ENCODE measurements at places on chromosomes 7 and 10.

DNA sequence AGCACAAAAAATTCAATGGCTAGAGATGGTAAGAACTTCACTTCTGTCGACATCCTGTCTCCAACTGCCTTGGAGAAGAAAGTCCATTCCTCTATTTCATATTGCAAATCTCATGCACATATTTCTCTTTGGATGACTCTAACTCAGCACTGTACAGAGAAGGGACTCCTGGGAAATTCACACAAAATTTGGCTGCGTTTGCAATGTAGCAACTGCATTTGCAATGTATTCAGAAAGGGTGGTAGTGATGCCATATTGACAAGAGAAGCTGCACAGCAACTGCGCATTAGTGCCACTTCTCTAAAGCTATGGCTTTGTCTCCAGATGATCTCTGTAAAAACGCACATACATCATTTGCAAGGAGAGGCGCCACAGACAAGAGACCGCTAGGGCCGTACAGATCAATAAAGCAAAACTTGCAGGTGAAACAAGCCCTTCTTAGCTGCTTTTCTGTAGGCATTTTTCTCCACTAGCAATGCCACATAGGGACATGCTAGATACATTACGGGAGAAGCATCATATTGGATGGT is 389.5 kb downstream of the TCERG1L start:
- no peak for DNase-seq

GRCh38 chr7:129728875-129729467 is 117.5 kb downstream of the NRF1 start:
- no peak for DNase-seq

DNA sequence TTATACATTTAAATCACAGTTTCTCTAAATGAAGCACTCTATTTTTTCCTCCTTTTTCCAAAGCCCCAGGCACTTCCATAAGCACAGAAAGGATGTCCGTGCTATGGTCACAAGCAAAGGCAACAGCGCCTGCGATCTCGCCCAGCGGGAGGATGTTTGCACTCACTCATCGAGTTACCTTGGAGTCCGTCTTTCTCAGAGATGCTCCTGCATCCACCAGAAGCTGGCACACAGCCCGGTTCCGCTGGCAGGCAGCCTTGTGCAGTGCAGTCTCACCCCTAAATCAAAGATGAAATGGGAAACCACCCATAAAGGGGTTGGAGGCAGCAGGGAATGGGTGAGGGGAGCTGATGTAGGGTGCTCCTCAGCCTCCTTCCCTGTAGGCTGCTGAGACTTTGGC is 51.9 kb upstream of the PTN start:
- DNase-seq = no peak

DNA sequence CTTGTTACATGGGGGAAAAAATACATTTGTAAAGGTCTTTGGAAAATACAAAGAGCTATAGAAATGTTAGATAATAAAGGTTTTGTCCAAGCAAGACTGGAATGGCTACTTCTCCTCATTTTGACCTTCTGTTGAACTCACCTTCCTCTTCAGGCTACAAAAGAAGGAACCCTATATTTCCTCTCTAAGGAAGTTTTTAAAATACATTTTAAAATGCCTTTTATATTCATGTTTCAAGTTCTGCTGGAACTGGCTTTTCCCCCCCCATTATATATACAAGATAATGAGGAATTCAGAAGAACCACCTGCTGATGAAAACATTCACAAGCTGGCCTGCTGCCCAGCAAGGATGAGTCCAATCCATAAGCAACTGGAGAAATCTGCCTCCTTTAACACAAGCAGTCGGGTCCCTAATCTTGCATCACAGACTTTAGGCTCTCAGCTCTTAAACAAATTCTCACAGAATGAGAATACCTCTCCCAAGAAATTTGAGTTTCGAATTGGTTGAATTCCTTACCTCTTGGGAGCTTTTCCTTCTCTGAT is 44.6 kb downstream of the MTERF1 start:
- DNase-seq = no peak

DNA sequence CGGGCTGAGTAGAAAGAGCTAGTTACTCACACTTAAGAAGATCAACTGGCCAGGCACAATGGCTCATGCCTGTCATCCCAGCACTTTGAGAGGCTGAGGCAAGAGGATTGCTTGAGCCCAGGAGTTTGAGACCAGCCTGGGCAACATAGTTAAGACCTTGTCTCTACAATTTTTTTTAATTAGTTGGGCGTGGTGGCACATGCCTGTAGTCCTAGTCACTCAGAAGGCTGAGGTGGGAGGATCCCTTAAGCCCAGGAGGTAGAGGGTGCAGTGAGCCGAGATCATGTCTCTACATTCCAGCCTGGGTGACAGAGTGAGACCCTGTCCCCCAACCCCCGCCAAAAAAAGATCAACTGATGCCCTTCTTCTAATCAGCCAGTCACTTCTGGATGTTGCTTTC is 74.6 kb upstream of the ATP6V0A4 start:
- no peak for DNase-seq

GRCh38 chr7:140640727-140641523 is at the start of gene DENND2A:
Gene DENND2A, minus strand, starts transcription at chr7:140640813. Its CDS starts 38,416 bp downstream, at chr7:140602397.
- no peak for DNase-seq

DNA sequence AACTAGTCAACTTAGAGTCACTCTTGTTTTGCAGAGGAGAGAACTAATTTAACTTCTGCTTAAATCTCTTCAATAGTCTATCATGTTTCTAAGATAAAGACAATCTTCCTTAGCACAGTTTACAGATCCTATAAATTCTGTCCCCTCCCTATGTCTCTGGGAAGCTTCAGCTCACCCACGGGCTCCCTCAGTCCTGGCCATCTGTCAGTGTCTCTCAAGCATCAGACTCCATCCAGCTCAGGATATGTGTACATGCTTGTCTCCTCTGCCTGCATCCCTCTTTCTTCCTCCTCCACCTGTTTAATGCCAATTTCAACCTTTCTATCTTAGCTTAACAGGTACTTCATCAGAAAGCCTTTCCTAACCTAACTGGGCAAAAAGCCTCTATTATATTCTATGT is 177.1 kb upstream of the PTER start:
- DNase-seq = no peak

GRCh38 chr7:94056796-94057207 is 52.6 kb upstream of the BET1 start:
- DNase-seq = no peak

- DNase-seq = no peak
Observed at GRCh38 chr7:253581-254336, 36.2 kb upstream of the FOXL3 start.

DNA sequence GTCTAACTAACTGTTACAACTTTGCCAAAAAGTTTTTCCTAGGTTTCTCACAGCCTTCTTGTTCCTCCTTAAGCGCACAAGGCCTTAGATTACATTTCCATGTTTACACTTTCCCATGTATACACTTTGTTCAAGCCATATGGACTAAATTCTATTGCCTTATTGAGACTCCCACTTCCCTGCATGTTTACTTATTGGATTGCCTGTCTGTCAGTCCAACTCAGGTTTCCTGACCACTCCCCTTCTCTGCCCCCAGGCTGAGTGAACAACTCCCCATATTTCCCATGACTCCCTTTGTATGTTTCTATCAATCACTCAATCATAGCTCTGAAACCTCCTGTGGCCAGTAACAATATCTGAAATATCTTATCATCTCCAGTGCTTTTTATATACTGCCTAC is 43.0 kb downstream of the SLC25A40 start:
- no peak for DNase-seq

GRCh38 chr10:85548034-85548433 is 818.6 kb downstream of the GRID1 start:
- DNase-seq = peak; percentile 0

GRCh38 chr10:80581469-80581835 is 43.8 kb downstream of the SH2D4B start:
- no peak for DNase-seq

- DNase-seq = no peak
Observed at GRCh38 chr7:30915005-30915601, 3.5 kb downstream of the AQP1 start.

GRCh38 chr10:28970231-28970630 is 292.9 kb downstream of the BAMBI start:
- DNase-seq = no peak

DNA sequence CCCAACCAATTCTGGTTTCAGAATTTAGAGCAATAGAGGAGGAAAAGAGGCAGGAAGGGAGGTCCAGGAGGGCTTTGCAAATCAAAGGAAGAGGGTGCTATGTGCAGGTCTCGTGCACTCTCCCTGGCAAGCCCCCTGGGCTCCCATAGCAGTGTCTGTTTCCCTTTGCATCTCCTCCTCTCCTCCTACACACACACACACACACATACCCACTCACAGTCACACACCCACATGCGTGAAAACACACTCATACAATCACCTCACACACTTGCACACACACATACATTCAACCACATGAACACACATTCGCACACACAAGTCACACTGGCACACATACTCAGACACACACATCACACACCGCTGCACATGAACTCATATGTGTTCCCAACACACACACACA is 105.3 kb downstream of the OAT start:
- DNase-seq = no peak

DNA sequence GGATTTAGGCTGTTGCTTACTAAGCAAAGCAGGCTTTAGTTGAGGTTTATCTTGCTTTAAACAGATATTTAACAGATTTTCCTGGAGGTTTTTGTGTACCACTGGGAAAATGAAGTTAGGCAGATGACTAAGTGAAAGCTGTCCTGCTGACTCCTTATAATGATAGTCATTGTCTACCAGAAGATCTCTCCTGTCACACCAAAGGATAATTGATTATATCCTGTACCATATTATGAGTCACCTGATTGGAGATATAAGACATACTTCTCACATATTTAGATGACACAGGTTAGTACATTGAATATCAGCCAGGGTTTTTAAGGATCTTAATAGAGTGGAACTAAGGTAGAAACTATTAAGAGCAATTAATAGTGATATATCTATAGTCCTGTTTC is 68.4 kb downstream of the PTEN start:
- no peak for DNase-seq

GRCh38 chr7:130242198-130243014 is 24.3 kb upstream of the CPA2 start:
- peak; percentile 55 for DNase-seq

DNA sequence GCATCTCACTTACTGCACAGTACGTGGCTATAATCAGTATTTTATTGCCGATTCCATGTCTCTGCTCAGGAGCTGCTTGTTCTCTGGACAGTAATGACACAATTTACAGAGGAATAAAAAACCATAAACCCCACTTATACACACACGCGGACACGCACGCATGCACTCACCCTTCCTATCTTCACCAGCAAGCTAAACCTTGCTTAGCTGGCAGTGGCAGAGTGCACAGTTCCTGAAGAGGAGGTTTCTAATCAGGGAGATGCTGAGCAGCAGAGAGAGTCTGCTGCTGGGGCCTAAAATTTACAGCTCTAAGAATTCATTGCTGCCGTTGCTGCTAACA is 66.3 kb downstream of the SND1 start:
- DNase-seq = no peak

GRCh38 chr10:19815731-19816410 is 361 bp upstream of the PLXDC2 start:
- DNase-seq = no peak

- no peak for DNase-seq
Observed at GRCh38 chr7:143177374-143178119, 5.7 kb upstream of the TAS2R39 start.

GRCh38 chr10:60572511-60573194 is 183.0 kb upstream of the ANK3 start:
- no peak for DNase-seq

- no peak for DNase-seq
Observed at GRCh38 chr10:71429304-71429703, 32.6 kb downstream of the CDH23 start.

- no peak for DNase-seq
Observed at GRCh38 chr7:18020138-18020715, 7.4 kb downstream of the PRPS1L1 start.

DNA sequence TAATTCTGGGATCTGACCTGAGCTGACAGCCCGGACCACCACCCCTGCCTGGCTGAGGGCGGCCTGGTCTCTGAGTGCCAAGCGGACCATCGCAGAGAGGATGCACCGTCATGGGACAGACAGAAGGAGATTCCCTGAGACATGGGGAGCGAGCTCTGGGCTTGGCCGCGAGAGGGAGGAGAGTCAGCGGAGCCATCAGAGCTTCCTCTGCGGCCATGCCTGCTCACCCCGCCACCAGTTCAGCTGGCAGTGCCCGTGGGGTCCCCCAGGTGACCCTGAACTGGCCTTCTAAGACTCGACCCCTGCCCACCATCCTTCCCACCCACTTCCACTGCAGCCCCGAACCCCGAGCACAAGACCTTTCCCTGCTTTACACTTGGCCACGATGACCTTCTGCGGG is 152.8 kb downstream of the TCERG1L start:
- DNase-seq = no peak

GRCh38 chr10:103847909-103848468 is 7.4 kb downstream of the SH3PXD2A start:
- no peak for DNase-seq

- DNase-seq = no peak
Observed at GRCh38 chr10:133388973-133389818, 4.8 kb upstream of the MTG1 start.

DNA sequence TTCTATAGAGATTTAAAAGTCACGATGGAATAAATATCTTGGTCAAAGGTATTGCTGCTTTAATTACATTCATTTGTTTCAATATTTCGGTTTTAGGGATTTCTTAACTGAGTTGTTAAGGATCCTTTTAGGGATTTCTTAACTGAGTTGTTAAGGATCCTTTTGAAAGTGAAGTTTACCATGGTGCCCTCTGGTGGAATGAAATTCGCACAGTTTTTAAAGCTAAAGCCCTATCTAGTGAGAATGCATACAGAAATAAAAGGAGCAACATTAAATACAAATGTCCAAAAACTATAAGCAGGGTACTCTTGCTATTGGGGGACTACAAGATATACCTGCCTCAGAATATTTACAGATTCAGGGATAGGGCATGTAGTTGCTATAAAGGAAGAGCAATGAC is 193.7 kb downstream of the RNLS start:
- no peak for DNase-seq

DNA sequence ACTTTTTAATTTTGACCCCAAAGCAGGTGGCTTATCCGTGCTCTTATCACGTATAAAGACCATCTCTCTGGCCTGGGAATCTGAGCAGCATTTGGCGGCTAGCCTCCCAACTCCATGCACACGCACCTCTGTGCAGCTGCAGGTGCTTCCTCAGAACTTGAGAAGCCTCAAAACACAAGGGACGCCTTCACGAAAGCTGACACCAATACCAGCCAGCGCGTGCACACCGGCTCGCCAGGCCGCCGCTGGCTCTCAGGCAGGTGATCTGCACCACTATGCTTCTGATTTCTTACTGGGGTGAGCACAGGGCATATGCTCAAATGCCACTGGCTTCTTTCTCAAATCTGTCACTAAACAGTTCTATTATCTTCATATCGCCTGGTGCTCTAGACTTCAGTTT is 145.0 kb downstream of the PARD3 start:
- DNase-seq = peak; percentile 25

Measured in NCI-H187 treated with DMSO at 0.1 percent for 48 hours (cell line).